ENCODE measurements at places on chromosomes 2 and 18.

DNA sequence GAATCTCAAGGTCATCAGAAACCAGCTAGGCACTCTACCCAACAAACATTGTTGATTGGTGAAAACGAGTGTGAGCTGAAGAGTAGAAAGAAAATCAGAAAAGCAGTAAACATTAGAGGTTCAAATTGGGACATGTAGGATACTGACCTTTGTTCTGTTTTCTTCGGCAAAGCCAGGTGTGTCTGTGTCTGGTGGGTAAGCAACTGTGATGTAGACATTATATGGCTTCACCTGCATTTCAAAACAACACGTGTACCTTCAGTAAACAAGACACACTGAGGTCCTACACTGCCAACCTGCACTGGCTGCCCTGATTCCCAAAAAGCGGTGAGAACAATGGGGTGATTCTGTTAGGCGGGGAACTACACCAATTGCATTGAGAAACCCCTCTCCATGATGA is 22.7 kb downstream of the KDSR start:
- no peak for DNase-seq

- DNase-seq = no peak
Measured at GRCh38 chr2:20666005-20666303, 990 bp upstream of the GDF7 start.

DNA sequence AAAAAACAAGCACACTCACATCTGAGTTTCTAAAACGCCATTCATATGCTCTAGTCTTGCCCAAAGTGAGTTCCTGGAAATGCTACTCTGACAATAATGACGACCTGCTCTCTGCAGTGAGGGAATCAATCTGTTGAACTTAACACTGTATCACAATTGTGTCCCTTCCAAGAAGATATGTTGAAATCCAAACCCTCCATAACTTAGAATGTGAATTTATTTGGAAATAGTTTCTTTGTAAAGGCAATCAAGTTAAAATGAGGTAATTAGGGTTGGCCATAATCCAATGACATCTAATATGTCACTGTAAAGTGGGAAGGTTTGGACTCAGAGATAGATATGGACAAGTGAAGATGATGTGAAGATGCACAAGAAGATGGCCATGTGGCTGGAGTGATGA is 264.5 kb downstream of the CD226 start:
- DNase-seq = no peak

DNA sequence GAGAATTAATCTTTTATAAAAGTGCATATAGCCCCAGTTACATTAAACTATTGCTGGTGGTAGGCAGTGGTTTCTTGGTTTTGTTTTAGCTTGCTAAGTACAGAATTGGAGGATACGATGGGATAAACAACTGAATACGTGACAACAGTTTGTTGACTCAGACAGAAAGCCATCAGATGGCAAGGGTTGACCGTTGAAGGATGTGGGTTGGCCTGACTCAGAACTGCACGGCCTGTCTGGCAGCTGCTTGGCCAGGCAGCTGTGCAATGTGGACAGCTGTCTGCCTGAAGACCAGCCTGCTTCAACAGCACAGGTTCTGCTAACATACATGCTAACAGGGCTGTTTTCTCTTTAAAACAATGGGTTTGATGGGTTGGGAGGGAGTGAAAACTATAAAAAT is 46.6 kb downstream of the PRKRA start:
- DNase-seq = peak; percentile 81

DNA sequence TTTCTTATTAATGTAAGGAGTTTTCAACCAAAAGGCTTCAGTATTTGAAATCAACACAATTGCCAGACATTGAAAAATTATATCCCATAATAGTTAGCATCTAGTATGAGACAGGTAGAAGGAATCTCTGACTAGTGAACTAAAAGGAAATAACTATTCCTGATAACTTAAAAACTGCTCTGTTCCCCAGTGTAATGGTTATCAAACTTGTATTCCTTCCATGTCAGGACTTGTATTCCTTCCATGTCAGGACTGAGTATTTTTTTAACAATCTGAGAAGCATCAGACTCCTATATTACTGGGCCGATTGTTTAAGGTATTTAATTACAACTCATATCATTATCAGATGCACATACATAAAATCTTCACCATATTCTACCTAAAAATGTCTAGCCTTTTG is 238.5 kb downstream of the HNMT start:
- DNase-seq = peak; percentile 39

GRCh38 chr2:146455325-146455724 is 1389.5 kb upstream of the ACVR2A start:
- no peak for DNase-seq

GRCh38 chr2:215685238-215685990 is 249.5 kb upstream of the FN1 start:
- no peak for DNase-seq
